Activated CD4-positive, alpha-beta T cell treated with anti-CD3 and anti-CD28 coated beads, Interleukin-10, Interleukin-2, amounts not matched to agents 100 ng/mL and 50 ng/mL, durations not matched to agents 16 hours and 8 hours (primary cell): ENCODE measurements at places on chromosomes 2 and 18.

DNA sequence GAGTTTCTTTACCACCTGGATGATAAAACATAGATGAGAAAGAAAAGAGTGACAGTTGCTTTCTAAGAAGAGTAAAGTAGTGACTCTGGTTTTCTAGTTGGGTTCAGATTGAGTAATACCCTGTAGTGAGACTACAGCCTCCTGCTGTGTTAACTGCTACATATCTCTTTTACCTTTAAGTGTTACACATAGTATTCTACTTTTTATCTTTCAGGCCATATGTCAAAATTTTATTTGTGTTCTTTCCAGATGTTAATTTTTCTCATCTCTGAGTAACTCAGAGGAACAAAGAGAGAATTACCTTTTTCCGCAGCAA, 348.2 kb downstream of the CTNNA2 start:
- no peak for DNase-seq

- no peak for DNase-seq
Measured at GRCh38 chr2:42153944-42154581, 15.1 kb upstream of the EML4 start.

DNA sequence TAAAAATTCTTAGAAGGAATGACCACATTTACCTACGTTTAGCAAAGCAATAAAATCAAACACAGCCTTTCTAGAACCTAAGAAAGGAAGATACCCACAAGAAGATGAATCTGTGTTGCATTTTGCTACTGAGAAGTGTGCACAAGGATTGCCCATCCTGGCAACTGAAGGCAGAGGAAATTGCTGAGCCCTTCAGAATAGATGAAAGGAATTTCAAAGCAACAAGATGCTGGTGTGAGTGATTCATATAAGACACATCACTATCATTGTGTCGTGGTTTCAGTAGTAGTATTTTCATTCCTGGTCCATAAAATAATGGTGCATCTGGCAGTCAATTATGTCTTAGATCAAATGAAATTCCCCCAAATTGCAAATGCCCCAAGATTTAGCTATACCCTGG, 48.4 kb upstream of the ANKRD44 start:
- peak; percentile 45 for DNase-seq

- DNase-seq = no peak
Measured at GRCh38 chr18:33495278-33495677, 54.8 kb upstream of the CCDC178 start.

GRCh38 chr2:141942006-141942789, 188.6 kb downstream of the LRP1B start:
- DNase-seq = no peak

- DNase-seq = no peak
Measured at GRCh38 chr2:236830926-236831325, 254.8 kb upstream of the COPS8 start.

DNA sequence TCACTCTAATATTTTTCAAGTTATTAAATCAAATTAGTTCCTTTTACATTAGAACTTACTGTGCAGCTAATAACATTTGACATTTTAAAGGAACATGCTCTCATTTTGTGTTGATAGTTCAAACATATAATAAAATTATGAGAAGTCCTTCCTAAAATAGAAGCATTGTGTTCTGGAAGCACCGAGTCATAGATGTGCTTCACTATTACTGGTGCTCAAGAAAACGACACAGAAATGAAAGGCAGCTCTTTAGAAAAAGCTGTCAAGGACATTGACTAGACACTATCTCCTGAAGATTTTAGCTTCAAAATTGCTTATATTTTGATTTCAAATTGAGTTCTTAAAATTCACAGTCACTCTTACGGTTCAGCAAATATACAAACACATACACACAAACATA, 338.3 kb downstream of the NBAS start:
- DNase-seq = no peak
